ENCODE measurements at places on chromosomes 2 and 18.

DNA sequence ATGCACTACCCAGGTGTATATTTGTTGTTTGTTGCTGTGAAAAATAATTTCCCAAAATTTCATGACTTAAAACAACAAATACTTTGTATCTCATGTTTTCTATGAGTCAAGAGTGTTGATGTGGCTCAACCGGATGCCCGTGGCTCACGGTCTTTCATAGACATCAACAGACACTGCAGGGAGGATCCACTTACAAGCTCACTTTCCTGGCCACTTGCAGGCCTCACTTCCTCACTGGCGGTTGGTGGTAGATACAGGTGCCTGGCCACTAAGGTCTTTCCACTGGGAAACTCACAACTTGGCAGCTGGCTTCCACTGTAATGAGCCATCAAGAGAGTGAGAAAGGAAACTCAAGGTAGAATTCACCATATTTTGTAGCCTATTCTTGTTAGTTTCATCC lies 662.9 kb downstream of the IRS1 start:
- no peak for DNase-seq

GRCh38 chr2:2484301-2484700 lies 153.2 kb upstream of the MYT1L start:
- no peak for DNase-seq

DNA sequence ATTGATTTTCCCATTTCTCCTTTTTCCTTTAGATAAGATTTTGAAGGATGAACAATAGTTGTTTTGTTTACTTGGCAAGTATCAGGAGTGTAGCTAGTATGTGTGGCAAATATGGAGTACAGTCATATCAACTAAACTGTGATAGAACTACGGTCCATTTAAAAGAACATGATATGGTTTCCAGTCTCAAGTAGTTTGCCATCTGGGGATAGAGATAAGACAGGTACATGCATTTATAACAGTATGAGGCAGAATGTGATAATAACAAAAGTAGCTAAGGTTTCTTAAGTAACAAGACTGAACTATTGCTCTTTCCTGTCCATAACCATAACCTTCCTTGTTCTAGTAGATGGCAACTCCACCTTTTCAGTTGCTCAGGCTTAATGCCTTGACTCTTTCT lies 75.6 kb upstream of the TACR1 start:
- DNase-seq, result no peak

DNA sequence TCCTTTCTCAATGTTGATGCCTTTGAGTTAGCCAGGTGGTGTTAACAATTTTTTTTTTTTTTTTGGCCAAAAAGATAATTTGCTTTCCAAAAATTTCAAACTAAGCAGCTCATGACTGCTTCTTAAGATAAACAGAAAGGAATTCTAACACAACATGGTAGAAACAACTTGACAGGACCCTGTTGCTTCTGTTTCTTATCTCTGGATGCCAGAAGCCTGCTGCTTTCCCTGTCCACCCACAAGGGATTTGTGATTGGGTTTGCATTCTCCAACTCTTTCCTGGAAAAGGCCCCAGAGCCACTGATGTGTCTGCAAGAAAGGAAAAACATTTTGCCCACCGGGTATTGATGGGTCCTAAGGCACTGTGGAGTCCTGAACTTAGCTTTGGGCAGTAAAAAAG lies 217.2 kb upstream of the PKDCC start:
- no peak for DNase-seq

DNA sequence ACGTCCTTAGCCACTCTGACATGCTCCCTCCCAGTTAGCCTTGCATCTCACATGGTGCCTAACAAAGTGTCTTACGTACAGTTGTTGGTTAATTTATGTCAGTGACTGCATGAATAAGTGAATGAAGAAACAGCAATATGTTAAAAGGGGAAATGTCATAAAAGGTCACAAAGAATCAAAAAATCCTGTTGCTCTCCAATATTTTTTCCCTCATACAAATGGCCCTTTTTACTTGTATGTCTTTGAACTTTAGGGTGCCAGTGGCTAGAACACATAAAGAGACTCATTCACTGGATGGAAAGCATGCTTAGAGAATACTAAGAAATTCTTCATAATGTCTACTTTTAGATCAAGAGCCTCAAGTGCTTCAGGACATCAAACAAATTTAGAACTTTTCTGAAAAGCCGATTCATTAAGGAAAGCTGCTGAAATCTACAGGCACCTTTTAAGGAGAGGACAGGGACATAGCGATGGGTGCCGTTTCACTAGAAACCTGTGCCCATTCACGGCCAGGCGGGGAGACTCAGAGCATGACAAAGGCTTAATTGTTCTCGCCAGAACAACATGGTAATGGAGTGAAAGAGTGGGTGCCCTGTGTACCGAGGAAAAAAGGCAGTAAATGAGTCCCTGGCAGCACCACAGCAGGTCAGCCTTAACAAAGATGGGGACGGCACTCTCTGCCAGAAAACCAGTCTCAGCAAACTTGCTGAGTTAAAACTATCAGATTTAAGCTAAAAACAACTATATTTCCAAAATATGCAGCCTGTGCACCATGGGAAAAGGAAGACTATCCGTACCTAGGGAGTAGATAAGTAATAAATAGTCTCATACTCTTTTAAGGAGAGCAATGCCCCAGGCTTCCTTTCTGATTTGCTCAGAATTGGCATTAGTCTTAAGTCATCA lies 71.6 kb upstream of the SPTBN1 start:
- no peak for DNase-seq

- no peak for DNase-seq
Measured at GRCh38 chr2:234399451-234400246, 97.2 kb downstream of the ARL4C start.

GRCh38 chr2:68320118-68320641 lies 431 bp upstream of the CNRIP1 start:
- no peak for DNase-seq

GRCh38 chr18:78526275-78526674 lies 453.3 kb upstream of the SALL3 start:
- DNase-seq, result no peak

DNA sequence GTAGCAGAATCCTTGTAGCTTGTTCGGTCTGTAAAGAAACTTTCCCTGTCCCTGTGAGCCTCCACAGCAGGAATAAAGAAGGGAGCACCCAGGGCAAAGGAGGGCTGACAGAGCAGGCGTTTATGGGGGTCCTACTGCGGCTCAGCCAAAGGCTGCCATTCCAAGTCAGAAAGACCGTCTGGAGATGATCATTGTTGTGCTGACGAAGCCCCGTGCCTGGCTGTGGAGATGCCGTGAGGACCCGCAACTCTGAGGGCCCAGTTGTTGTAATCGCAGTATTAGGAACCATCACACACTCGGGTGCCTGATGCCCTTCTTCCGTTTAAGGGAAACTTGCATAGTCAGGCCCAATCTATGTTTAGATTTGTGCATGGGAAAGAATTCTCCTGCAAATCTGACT lies 16.9 kb upstream of the VWA3B start:
- DNase-seq, result no peak

DNA sequence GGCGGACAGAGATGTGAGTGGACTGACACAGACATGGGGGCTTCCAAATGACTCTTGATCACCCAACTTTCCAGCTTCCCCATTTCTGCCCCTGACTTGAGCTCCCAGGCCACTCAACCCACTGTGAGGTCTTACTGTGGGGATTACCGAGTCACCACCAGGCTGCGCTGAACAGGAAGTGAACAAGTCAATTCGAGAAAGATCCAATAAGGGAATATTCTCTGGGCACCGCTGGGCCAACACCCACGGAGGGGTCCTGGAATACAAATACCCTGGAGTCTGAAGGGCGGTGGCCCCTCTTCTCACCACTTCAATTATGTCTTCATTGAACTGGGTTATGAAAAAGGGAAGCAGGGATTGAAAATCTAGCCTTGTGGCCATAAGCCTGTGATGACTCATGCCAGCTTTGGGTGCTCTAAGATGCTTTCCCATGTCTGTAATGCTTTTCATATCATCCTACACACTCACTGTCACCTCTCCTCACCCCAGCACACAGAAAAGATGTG lies 37.7 kb downstream of the BCL11A start:
- no peak for DNase-seq

GRCh38 chr18:51194604-51195003 lies 2.9 kb downstream of the MEX3C start:
- no peak for DNase-seq

DNA sequence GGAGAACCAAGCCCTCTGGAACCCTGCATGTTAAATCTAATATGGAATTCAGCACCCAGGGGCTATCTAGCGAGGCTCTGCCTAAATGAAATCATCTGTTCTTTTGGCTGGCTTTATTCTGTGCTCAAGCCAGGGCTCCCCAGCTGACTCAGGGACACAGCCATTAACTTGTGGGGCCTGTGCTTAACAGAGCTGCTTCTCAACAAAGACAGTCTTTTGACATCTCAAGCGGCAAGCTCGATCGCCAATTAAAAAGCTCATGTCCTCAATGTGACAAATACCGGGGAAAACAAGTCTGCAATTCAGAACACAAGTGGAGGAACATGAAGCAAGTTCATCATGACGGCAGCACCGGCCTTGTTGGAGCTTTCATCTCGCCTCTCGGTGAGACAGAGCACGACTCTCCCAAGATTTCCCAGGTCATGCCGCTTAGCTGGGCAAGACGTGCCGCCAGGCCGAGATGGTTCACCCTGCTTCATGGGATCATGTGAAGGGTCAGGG lies 64.9 kb downstream of the KLHL29 start:
- no peak for DNase-seq

- no peak for DNase-seq
Measured at GRCh38 chr2:19072161-19072560, 286.3 kb downstream of the OSR1 start.

- DNase-seq, result no peak
Measured at GRCh38 chr18:12837747-12838146, 46.3 kb downstream of the PTPN2 start.

GRCh38 chr2:43221124-43221762 lies 5.2 kb downstream of the ZFP36L2 start:
- no peak for DNase-seq

GRCh38 chr2:105928563-105928962 lies 183.9 kb downstream of the NCK2 start:
- DNase-seq, result no peak

GRCh38 chr18:23752796-23753195 lies 63.5 kb downstream of the LAMA3 start:
- no peak for DNase-seq

GRCh38 chr2:215360596-215360995 lies 48.7 kb downstream of the ATIC start:
- DNase-seq, result no peak

- DNase-seq, result no peak
Measured at GRCh38 chr2:181394741-181395437, 62.3 kb upstream of the ITGA4 start.

- DNase-seq, result no peak
Measured at GRCh38 chr2:177433402-177433801, 40.8 kb downstream of the AGPS start.

DNA sequence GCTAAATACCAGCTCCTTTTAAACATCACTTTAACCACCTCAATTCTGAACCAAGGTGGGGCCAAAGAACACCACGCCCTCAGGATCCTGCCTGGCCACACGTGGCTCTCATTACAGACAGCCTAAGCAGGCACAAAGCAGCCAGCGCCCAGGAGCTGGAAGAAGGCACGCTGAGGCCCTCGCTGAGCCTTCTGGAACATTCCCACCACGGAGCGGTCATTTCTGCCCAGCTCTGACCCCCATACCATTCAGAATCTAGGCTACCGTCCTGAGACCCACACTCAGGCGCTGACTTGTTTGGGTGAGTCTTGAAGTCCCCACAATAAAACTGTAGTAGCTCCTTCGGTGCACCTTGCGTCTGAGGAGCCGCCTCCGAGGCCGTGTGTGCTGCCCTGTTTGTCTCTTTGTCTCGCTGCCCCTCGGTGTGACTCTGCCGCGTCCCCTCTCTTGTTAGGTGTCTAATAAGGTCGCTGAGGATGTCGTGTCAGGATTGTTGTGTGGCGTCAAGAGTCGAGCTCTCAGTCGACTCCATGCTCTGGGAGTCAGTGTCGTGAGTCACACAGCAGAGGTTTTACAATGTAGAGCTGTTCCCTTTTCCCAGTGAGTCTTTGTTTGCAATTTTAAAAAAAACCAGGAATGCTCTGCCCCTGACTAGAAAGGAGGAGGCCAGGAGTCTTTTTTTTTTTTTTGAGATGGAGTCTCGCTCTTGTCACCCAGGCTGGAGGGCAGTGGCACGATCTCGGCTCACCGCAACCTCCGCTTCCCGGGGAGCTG lies 242.4 kb downstream of the KLHL29 start:
- no peak for DNase-seq

- no peak for DNase-seq
Measured at GRCh38 chr2:119366161-119366648, 429 bp downstream of the C2orf76 start.

DNA sequence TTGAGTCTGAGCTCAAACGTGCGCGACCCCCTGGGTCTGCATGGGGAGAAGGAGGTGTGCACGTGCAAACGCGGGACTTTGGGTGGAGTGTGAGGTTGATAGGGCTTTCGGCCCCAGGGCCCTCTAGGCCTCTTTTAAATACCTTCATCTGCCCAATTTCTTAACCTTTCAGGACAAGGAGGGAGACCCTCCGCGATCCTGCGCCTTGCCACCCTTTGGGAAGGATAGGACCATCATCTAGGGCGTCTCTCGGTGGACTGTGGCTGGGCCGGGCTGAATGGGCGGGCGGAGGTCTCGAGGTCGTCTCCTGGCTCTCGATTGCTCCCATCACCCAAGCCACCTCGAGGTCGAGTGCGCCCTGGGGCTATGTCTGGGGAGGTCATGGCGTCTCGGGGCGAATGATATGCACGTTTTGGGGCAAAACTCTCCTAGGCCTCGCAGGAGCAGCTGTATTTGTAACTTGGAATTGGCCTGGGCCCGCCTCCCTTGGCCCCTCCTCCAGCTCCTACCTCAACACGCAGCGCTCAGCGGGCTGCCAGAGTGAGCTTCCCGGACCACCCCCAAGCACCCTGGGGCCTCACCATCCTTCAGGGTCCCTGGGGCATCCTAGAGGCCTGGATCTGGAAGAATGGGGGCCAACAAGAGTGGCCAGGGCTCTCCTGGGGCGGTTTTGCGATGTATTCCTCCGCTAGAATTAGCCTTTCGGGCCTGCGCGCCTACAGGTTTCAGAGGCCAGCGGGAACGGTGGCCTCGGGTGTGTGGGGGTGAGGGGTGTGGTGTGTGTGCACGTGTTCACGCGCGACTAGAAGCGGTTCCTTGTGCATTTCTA lies 8.7 kb upstream of the SIX3 start:
- DNase-seq, result no peak

DNA sequence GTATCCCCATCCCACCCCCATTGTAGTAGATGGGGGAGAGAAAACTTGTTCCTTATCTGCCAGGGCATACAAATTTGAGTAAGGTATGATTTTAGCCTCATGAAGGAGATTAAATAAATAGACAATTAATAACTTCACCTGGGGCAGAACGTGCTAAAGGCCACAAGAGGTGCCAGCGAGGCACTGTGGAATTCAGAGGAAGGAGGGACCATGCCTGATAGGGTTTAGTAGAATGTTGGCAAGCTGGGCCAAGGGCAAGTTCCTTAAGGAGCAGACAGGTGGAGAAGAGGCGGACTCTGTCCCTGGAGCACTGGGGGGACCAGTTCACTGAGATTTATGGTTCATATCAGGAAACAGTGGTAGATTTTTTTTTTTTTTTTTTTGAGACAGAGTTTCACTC lies 22.5 kb downstream of the STAMBP start:
- DNase-seq, result no peak
